ENCODE measurements at places on chromosomes 4 and X.
A peak's percentile ranks its signal among the peaks of the same experiment; 100 is the strongest.

DNA sequence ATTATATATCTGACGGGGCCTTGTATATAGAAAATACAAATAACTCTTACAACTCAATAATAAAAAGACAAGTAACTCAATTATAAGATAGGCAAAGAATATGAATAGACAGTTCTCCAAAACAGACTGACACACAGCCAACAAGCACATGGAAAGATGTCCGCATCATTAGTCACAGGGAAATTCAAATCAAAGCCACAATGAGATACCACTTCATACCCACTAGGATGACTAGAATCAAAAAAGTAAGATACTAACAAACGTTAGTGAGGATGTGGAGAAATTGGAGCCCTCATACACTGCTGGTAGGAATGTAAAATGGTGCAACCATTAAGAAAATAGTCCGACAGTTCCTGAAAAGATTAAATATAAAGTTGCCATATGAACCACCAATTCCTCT is 115.7 kb downstream of the RCHY1 start:
- DNase-seq = no peak

DNA sequence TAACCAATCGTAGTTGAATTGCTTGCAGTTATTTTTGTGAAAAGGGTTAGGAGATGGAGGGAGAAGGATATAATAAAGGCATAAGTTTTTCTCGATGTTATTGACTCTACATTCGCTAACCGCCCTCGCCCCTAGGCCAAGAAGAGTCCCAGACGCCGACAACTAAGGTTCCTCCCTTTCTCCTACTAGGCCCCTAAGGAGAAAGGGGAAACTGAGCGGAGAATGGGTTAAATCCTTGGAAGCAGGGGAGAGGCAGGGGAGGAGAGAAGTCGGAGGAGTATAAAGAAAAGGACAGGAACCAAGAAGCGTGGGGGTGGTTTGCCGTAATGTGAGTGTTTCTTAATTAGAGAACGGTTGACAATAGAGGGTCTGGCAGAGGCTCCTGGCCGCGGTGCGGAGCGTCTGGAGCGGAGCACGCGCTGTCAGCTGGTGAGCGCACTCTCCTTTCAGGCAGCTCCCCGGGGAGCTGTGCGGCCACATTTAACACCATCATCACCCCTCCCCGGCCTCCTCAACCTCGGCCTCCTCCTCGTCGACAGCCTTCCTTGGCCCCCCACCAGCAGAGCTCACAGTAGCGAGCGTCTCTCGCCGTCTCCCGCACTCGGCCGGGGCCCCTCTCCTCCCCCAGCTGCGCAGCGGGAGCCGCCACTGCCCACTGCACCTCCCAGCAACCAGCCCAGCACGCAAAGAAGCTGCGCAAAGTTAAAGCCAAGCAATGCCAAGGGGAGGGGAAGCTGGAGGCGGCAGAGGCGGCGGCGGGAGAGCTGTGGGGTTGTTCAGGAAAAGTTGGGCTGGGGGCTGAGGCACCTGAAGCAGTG is 5.9 kb downstream of the ATOH1 start:
- DNase-seq = no peak

DNA sequence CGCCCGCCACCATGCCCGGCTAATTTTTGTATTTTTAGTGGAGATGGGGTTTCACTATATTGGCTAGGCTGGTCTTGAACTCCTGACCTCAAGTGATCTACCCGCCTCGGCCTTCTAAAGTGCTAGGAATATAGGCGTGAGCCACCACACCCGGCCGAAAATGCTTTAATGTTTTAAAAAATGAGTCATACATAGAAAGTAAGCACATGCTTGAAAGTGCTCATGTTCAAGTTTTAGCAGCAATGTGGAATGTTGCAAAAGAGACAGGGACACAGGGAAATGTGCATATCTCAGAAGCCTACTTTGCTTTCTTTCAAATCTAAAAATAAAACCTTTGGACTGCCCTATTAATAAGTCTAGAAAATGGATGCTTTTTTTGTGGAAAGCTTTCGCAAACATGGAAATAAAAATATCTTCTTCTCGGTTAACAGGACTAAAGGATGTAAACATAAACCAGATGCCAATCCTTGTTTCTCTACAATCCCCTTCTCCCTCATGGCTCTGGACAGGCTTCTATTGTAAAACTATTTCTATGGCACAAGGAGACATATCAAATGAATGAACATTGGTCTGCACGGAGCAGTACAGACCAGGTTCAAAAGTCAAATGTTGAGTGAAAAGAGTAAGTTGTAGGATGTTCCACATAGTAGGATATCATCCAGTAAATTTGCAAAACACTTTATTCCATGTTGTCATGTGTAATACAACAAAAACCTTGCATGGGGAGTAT is 15.0 kb downstream of the MECP2 start:
- peak; percentile 50 for DNase-seq

DNA sequence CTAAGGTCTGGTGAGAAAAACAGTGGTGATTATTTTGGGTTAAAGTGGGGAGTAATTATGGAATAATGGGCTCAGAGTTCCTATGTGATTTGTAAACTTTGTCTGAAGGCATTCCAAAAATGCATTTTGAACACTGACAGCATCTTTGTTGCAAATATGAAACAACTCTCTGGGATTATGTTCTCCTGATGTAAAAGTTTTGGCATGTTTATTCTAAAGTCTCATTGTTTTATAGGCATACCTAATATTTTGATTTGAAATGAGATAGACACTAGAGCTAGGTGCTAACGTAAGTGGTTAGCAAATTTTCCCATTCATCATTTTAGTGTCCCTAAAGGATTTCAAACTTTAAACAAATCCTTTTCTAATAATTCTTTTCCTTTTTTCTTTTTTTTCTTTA is 140.9 kb upstream of the ANXA3 start:
- no peak for DNase-seq

- DNase-seq = no peak
These were observed 50.8 kb upstream of the PPP2R2C start for GRCh38 chr4:6523251-6523650.

- DNase-seq = no peak
These were observed 233.7 kb downstream of the PRDM5 start for GRCh38 chr4:120688791-120689190.

- DNase-seq = no peak
These were observed 57.6 kb upstream of the RAPGEF2 start for GRCh38 chr4:159045321-159045720.

GRCh38 chr4:1017211-1017610 is 5.8 kb downstream of the FGFRL1 start:
- no peak for DNase-seq

DNA sequence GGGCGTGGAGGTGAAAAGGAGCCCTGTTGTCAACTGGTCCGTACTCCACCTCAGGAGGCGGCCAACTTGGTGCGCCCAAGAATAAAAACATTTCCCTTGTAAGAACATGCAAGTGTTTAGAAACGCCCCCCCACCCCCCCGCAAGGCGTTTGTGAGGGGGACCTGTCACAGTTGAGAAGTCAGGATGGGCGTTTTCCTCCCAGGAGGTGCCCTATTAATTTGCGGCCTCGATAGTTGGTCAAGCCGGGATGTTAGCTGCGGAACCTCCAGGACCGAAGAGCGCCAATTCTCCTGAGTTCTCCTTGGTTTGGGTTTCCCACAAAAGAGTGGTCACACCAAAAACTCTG is 651 bp upstream of the SAP30 start:
- no peak for DNase-seq

DNA sequence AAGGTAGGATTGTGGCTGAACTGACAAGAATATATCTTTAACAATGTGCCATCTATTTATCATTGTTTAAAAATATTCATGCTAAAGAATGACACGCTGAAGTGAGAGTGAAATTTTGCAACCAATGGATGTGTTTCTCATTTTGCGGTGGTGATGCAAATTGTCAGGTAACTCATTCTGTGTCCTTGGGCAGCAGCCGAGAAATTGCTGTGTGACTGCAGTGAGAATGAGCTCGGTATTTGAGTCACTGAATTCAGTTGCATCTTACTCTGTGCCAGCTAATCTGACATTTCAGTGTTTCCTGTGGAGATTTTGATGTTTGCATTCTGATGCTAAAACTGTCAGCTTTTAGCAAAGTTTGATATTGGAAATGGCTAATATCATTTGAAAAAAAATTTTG is 28.1 kb downstream of the MCUB start:
- no peak for DNase-seq

DNA sequence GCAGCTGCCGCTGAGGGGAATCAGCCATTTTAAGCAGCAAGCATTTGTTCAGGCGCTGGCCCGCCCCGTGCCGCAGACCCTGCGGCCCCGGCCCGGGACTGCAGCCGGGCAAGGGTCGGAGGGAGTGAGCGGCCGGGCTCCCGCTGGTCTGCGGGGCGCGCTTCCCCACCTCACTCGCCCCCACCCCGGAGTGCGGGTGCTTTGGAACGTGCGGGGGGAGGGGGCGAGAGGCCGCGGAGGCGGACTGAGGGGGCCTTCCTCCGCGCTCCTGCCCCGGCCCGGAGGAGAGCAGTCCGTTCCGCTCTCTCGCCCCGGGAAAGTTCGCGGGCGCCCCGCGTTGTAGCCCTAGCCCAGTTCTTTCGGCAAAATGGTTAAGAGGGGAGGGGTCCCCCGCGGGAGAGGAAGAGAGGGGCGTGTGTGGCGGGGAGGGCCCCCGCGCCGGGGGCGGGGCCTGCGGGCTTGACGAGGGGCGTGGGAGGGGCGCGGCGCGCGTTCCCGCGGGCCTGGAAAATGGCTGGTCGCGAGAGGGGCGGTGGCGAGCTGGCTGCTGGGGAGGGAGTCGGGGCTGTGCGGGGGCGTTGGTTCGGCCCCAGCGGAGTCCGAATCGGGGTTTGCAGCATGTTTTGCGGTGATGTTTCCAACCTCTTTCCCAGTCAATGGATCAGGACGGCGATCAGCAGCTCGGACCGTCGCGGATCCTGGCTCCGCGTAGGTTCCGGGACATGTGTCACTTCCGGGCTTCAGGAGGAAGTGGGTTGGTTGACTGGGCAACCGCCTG is 942 bp downstream of the ING2 start:
- DNase-seq = peak; percentile 88

GRCh38 chr4:104942990-104943743 is 203.5 kb upstream of the TET2 start:
- DNase-seq = no peak

- DNase-seq = no peak
These were observed 647.0 kb upstream of the PCDH7 start for GRCh38 chr4:30073011-30073710.

GRCh38 chr4:156255230-156256007 is 301.8 kb upstream of the CTSO start:
- DNase-seq = no peak

- no peak for DNase-seq
These were observed 25.1 kb upstream of the TCEAL4 start for GRCh38 chrX:103560256-103560655.

GRCh38 chr4:14652522-14652921 is 349.8 kb upstream of the CPEB2 start:
- DNase-seq = no peak

DNA sequence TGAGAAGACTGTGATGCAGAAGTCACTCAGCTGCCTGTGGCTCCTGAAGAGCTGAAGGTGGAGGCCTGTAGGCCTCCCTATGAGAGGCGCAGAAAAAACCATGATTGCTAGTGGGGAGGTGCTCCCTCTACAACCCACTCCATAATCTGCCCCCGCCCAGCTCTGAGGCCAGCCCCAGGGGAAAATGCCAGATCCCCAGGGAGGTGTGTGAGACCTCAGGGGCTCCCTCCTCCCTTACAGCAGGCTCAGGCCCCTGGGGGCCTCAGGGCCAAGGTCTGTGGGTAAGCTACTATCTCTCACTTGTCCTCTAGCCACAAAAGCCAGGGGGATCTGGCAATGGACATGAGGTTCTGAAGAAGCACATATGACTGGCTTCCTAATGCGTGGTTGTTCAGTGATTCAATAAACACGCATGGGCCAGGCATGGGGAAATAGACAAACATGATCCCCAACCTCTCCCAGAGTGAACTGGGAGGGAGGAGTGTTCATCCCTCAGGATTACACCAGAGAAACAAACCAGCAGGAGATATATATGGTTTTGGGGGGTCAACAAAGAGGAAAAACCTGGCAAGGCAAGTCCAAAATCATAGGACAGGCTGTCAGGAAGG is 51.0 kb upstream of the MTM1 start:
- DNase-seq = no peak

GRCh38 chrX:72023071-72023470 is 108.6 kb downstream of the RTL5 start:
- DNase-seq = no peak

DNA sequence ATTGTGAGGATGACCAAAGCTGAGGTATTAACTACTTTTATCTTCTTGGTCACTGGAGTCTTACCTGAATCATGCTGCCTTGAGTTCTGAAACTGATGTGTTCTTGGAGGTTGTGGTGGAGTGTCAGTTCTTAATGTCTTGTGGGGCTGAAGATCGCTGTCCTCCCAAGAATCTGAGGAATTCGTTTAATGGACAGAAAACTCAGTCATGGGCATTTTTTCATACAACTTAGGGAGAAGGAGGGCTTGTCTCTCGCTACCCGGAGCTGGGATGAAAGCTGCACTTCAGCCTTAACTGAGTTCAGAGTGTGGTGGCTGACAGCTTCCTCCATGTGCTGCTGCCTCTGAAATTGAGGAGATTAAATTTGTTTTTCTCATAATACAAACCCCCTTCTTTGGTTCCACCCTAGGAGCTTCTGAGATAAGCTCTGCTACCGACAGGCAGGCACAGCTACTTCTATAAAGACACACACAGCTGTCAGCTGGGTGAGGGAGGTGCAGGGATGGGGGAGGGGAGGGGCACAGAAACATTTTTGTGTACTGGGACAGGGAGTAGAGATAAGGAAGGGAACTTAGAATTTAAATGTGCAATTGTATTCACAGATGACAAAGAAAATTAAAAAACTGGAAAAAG is 30.8 kb downstream of the RBBP7 start:
- DNase-seq = no peak

GRCh38 chr4:13524504-13525243 is 19.6 kb downstream of the NKX3-2 start:
- DNase-seq = peak; percentile 37

DNA sequence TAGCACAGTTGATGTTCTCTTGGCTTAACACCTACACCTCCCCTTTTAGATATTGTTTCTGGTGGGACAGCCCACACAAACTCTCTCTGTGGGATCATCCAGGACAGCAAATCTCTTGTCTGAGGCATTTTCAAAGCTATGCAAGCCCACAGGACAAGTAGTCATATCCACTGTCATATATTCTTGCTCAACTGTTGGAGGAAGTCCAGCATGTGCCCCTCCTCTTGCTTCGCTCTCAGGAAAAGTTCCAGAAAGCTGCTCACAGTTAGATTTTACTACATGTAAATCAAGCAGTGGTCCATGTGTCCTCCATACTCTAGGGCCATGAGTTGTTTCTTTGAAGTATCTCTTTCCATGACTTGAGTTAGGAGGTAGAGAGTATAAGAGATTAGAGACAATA is 260.7 kb downstream of the INPP4B start:
- DNase-seq = no peak
